Mesenchymal stem cell (in vitro differentiated cells and primary cell): ENCODE measurements at places on chromosomes 3 and 15.

DNA sequence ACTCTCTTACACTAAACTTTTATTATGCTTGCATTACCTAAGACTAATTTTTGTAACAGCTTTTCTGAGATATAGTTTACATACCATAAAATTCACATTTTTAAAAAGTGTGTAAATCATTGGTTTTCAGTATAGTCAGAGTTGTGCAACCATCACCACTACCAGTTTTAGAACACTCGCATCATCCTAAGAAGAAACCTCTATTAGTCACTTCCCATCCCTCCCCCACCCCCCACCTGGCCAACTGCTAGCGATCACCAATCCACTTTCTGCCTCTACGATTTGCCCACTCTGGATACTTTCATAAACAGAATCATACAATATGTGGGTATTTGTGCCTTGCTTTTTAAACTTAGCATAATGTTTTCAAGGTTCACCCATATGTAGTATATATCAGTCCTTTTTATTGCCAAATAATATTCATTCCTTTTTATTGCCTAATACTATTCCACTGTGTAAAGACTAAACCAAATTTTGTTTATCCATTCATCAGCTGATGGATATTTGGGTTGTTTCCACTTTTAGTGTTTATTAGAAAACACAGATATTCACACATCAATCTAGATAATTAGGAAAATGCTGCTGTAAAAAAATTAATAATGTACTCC lies 23.0 kb downstream of the UBP1 start:
- peak; percentile 46 for DNase-seq

GRCh38 chr3:150275941-150276340 lies 132.2 kb upstream of the TSC22D2 start:
- DNase-seq: no peak

DNA sequence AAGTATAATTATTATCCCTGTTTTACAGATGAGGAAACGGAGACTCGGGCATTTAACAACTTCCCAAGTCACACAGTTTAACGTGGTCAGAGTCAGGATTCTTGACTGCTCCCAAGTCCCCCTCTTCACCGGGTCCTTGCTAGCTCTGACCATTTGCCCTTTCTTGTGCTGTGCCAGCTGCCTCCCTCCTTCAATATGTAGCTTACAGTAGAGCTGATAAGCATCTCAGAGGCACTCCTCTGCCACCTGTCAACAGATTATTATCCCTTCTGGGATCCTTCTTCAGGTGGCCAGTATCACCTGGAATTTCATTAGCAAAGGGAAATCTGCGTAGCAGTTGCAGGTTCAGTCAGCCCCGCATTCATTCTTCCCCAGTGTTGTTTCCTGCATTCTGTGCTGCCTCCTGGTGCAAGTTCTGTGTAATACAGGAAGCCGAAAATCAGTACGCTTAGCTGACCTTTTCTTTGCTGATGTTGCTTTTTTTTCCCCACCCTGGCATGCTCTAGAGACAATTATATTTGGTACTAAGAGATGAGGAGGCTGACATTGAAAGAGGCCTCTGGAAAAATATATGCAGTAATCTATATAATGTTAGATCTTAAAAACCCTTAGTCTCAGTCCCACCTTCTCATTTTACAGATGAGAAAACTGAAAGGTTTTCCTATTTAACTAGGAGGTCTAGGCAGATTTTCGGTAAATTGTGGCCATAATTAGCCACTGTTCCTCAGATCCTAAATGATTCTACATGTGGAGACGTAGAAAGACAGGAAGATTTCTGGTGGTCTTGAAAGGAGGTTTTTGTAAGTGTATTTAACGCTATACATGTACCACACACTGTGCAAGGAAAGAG lies 24.8 kb downstream of the TMOD2 start:
- DNase-seq: peak; percentile 60

DNA sequence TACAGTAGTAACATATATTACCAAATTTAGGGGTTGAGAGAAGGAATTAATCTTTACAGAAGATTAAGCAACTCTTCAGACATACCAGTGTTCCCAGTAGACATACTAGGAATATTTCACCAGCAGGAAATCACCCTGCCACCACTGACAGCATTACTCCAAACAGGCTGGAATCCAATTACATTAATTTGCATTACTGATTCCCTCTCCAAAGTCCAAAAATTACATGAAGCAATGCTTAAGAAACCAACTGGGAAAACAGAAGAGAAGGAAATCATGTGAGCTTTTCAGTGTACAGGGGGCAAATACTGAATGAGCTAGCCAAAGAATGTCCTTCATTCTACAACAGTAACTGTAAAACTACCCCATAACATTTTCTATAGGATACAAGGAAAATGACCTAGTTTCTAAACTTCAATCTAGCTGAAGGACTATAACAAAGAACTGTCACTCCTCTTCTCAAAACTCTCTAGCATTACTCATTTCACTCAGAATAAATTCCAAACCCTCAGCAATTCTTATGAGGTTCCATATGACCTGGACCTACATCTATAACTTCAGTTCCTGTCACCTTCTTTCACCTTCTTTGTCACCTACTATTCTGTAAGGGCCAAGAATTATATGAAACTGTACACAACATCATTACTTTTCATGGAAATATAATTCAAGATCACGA lies 72.7 kb downstream of the INO80 start:
- DNase-seq: peak; percentile 52

GRCh38 chr15:41873711-41874110 lies 20.1 kb downstream of the SPTBN5 start:
- no peak for DNase-seq

- no peak for DNase-seq
These were observed 15.4 kb downstream of the IREB2 start for GRCh38 chr15:78453447-78453846.
